AML-193 (cell line): ENCODE measurements at places on chromosomes 5 and 9.

DNA sequence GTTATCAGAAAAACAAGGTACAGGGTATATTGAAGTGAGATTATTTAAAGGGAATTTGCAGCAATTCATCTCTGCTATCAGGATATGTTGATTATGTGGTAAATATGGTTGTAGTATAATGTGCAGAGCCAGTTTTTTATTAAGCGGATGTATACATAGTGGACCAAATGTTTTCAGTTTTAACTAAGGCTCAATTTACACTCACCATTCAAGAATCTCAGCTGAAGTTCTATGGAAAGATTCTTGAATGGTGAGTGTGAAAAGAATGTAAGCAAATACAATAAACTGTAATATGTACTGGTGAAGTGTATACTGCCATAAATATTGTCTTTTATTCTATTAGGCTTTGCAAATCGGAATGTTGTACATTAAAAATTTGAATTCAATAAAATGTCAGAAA is 895.9 kb upstream of the CDH10 start:
- DNase-seq, result no peak

GRCh38 chr5:57857696-57858095 is 375.1 kb upstream of the ACTBL2 start:
- no peak for DNase-seq

GRCh38 chr5:88660947-88661805 is 221.8 kb downstream of the MEF2C start:
- DNase-seq, result no peak

DNA sequence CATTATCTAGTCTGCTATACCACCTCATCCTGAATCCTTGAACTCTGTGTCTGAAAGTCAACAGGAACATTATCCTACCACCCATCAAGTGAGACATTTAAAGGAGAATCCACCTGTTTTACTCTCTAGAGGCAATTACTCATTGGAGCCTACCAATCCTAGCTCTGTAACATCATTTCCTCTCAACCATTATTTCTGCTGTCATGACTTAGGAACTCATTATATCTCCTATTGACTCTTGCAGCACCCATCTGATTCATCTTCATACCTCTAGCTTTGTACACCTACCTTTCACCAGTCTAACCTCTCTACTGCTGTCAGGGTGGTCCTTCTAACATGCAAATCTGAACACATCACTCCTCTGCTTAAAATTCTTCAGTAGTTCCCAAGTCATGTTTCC is 481.5 kb downstream of the NFIB start:
- DNase-seq, result no peak
